ENCODE measurements at places on chromosomes 4 and X. TPM values are rescaled to one million over a fixed set of nuclear protein-coding genes. Genes with fewer than 3 reads are reported as not detected.

The SNCA gene
- total RNA-seq, result 8.5 TPM

The XPNPEP2 gene
- 0.11 TPM for total RNA-seq

- no peak overlapping the region for H3K4me3 ChIP-seq
- H3K27me3 ChIP-seq, result no peaks in the 10 kb centered on the region
- no peak overlapping the region for H3K27ac ChIP-seq
- no peaks in the 10 kb centered on the region for H3K4me1 ChIP-seq
- H3K36me3 ChIP-seq, result no peaks in the 10 kb centered on the region
- no peak for DNase-seq
These were observed 32.4 kb downstream of the KLHL8 start for GRCh38 chr4:87188048-87188447.

The DMP1 gene
- not detected for total RNA-seq

The CSAG3 gene
- total RNA-seq, result not detected

GRCh38 chrX:18598413-18598812 lies 73.5 kb downstream of the RS1 start:
- no peak overlapping the region for H3K27ac ChIP-seq
- peaks cover 10% of the 10 kb centered on the region for H3K36me3 ChIP-seq
- no peaks in the 10 kb centered on the region for H3K4me1 ChIP-seq
- no peak overlapping the region for H3K4me3 ChIP-seq
- no peaks in the 10 kb centered on the region for H3K27me3 ChIP-seq

- no peak overlapping the region for H3K27ac ChIP-seq
- no peaks in the 10 kb centered on the region for H3K4me1 ChIP-seq
- no peak for DNase-seq
- peaks cover 8% of the 10 kb centered on the region for H3K36me3 ChIP-seq
- no peaks in the 10 kb centered on the region for H3K27me3 ChIP-seq
- H3K4me3 ChIP-seq, result no peak overlapping the region
These were observed 5.6 kb upstream of the THOC2 start for GRCh38 chrX:123738378-123738940.

DNA sequence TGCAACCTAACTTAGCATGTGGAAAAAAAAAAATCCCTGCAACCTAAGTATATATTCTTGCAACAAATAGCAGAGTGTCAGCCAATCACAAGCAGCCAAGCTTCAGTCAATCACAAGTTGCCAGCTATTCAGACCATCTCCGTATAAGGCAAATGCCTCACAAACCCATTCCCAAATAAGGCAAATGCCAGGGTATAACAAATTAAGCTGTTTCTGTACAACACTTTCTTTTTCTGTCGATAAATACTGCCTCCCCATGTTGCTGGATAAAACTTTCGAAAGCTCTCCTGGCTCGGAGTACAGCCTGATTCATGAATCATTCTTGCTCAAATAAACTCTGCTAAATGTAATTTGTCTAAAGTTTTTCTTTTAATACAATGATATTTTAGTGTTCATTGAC lies 460.7 kb upstream of the SMIM31 start:
- no peaks in the 10 kb centered on the region for H3K4me1 ChIP-seq
- no peak overlapping the region for H3K4me3 ChIP-seq
- H3K27ac ChIP-seq, result no peak overlapping the region
- H3K36me3 ChIP-seq, result no peaks in the 10 kb centered on the region
- H3K27me3 ChIP-seq, result no peaks in the 10 kb centered on the region

The PTPN13 gene
- 34.9 TPM for total RNA-seq

DNA sequence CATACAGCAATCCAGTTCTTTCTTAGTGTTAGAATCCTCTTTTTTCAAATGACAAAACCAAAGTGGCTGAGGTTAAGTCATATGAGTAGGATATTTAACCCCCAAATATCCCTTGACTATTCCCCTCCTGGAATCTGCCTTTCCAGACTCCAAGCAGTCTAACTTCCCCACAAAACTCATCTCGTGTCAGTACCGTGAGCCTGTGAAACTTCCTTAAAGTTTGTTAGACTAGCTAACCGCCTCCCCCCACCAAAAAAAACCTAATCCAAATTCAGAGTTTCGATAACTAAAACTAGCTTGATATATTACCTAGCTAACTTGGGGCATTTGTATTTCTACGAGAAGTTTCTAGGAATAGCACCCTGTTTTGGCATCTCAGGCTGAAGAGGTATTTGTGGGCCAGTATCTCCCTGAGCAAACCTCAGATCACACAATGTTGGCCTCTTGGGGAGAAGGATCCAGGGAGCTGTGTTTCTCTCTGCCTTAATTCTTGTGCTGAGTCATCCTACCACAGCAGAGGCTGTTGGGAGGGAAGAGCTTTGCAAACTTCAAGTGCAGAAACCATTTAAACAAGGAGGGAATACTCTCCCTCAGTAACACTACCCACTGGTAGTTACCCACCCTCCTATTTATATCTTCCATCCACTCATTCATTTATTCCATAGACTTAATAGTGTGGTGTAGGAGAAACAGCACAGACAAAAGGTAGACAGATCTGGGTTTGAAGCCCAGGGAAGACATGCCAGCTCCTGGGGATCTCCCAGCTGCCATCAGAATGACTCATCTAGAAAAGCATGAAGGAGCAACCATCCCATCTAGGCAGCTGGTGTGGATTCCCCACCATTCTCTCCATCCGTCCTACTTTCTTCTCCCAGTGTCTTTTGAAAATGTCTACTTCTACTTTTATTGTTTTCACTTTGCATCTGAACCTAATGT lies 39.3 kb upstream of the TXK start:
- peaks cover 1% of the 10 kb centered on the region for H3K36me3 ChIP-seq
- no peak overlapping the region for H3K27ac ChIP-seq
- no peaks in the 10 kb centered on the region for H3K27me3 ChIP-seq
- H3K4me3 ChIP-seq, result no peak overlapping the region
- peak; percentile 36 for DNase-seq
- peaks cover 10% of the 10 kb centered on the region for H3K4me1 ChIP-seq

DNA sequence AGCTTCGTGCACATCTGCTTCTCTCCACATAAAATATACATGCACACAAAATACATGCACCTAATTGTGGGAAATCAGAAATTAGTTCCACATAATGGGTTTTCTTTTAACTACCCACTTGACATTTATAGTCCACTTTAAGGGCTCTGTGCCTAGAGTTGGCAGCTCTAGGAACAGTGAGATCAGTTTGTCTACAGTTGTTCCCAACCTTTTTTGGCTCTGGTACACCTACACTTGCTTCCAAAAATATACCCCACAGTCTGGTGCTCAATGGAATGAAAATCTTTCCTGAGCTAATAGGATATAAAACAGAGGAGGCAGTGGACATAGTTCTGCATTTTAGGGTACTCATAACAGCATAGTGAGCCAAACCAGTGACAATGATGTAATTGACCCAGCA lies 36.1 kb downstream of the HDAC8 start:
- DNase-seq, result no peak
- H3K4me1 ChIP-seq, result no peaks in the 10 kb centered on the region
- H3K27ac ChIP-seq, result no peak overlapping the region
- peaks cover 2% of the 10 kb centered on the region for H3K36me3 ChIP-seq
- no peak overlapping the region for H3K4me3 ChIP-seq

- no peak overlapping the region for H3K4me3 ChIP-seq
- no peaks in the 10 kb centered on the region for H3K27me3 ChIP-seq
- no peaks in the 10 kb centered on the region for H3K4me1 ChIP-seq
- H3K27ac ChIP-seq, result no peak overlapping the region
These were observed 69.6 kb upstream of the C4orf50 start for GRCh38 chr4:6087669-6088341.
